ENCODE measurements at places on chromosomes 16 and 17. TPM values are rescaled to one million over a fixed set of nuclear protein-coding genes. Genes with fewer than 3 reads are reported as not detected.

DNA sequence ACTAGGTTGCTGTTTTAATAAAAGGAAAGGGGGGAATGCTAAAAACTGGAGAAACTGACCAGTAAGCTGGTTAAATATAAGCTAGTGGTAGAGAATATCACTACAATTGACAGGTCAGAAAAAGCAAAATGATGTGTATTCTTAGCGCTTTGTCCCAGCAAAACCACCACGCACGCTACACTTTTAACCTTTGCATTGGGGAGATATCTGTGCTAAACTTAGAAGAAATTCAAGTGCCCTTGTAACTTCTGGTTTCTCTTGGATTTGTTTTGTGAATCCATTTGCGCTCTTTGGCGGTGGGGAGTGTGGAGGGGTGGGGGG is 1.4 kb downstream of the GAN start:
- H3K4me3 ChIP-seq = peak overlapping the region; percentile 80
- H3K4me1 ChIP-seq = peaks cover 39% of the 10 kb centered on the region
- H3K27me3 ChIP-seq = no peaks in the 10 kb centered on the region
- no peak for DNase-seq
- H3K27ac ChIP-seq = peak overlapping the region; percentile 87

GRCh38 chr17:2853283-2854142 is 57.3 kb downstream of the RAP1GAP2 start:
- peaks cover 14% of the 10 kb centered on the region for H3K4me1 ChIP-seq
- H3K36me3 ChIP-seq = no peaks in the 10 kb centered on the region
- H3K27ac ChIP-seq = no peak overlapping the region
- H3K4me3 ChIP-seq = peak overlapping the region; percentile 76

HBM gene
- not detected for total RNA-seq

CDR2L gene
- 23.1 TPM for total RNA-seq

IGFBP4 gene
- 106 TPM for total RNA-seq

NPIPA2 gene
- total RNA-seq = 11.5 TPM

RGS11 gene
- total RNA-seq = 4.0 TPM

SPATA33 gene
- total RNA-seq = 14.7 TPM

All from mesothelial cell of epicardium (in vitro differentiated cells).